BE2C (cell line): ENCODE measurements at places on chromosomes 4 and X.

- DNase-seq = no peak
These were observed 237.3 kb downstream of the USP46 start for GRCh38 chr4:52421811-52422213.

GRCh38 chr4:126445596-126445995 is 1130.8 kb downstream of the FAT4 start:
- no peak for DNase-seq

DNA sequence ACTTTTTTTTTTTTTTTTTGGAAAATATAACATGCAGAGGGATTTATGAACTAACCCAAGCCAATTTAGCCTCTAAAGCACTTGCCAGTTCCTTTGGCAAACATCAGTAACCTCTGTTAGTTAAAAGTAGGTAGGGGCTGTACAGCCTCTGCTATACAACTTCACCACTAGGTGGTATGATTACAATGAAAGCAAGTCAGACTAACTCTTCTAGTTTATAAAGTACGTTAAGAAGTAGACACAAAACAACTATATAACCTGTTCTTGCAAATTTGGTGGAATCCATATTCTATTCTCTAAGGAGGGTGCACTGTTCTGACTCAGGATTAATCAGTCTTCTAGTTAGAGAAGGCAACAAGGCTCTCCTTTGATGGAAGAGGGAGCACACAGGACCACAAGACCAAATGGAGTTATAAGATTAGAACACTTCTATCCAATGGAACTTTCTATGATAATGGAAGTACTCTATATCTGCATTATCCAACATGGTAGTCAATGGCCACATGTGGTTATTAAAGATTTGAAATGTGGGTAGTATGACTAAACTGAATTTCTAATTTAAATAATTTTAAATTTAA is 12.8 kb downstream of the AIMP1 start:
- DNase-seq = no peak

GRCh38 chrX:39705290-39705689 is 392.5 kb downstream of the BCOR start:
- peak; percentile 59 for DNase-seq

DNA sequence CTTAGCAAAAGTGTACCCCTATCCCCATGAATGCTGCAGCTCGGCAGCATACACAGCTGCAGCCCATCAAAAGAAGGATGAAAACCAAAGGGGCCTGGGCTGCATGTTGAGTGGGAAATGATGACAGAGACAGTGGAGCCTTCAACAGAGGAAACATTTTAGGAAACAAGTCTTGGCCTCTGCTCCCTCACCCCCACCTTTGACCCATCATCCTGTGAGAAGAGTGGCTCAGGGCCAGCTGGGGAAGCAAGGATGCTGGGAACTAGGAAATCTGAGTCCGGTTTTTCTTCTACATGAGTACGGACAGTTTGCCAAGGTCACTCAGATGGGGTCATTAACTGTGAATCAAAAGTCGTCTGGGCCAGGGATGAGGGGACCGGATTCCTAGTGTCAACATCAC is 37.2 kb downstream of the IDS start:
- DNase-seq = no peak

DNA sequence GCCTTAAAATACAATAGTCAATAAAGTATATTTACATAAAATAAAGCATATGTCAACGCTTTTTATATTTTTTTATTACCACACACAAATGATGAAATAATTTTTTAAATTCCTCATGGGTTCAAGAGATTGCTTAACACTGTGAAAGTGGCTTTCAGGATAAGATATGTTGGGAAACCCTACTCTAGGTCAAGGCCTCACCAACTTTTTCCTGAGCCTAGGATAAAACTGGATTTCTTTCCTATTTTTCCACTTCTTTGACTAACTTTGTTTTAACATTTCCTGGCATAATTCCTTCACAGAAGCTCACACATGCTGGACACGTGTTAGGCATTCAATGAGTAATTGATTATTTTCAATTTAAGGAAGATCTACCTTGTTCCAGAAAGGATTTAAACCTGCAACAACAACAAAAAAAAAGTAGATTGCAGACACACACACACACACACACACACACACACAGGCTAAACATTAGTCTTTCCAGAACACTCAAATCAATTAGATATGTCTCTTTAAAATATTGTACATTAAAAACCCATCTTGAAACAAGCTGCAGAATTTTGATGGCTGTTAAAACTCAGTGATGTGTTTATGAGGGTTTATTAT is 9.1 kb downstream of the KLB start:
- no peak for DNase-seq

GRCh38 chrX:150506486-150506885 is 61.9 kb upstream of the MTM1 start:
- DNase-seq = no peak

DNA sequence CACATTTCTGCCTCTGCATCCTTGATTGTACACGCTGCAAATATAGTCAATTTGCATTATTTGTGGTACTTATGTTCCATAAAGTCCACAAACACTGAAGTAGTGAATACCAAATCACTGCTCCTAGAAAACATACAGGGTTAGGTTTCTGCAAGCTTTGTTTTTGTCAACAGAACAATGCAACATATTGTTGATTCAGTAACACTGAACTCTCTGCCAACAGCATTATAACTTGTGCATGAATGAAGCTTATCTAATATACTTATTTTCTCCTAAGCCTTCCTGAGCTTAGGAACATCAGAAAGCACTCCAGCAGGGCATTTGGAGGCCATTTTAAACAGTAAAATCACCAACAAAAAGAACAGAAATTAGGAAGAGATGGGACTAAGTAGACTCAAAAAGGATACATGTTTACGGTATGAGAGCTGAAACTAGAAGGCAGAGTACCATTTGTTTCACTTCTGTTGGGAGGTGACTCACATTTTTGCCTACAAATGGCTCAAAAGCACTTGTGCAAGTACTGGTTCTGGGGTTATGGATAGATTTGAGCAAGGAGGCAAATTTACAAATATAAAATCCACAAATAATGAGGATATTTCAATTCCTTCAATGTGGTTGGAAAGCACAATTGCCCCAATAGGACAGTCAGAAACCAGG is 14.1 kb downstream of the COX18 start:
- no peak for DNase-seq

DNA sequence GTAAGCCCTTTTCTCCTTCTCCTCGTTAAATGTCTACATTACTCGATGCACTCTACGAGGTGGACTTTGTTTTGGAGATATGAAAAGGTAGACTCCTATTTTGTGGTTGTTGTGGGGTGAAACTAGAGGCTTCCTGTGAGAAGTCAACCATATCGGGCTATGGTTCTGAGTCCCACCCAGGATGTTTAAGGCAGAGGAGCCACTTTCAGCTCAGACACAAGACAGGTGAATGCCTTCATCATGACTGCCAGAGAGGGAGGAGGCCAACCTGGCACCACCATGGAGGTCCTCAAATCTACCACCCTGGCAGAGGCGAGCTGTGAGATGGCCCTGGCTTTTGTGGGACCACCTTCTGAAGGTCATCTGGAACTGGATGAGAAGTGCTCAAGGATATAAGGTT is 154.4 kb upstream of the KLF3 start:
- DNase-seq = no peak

DNA sequence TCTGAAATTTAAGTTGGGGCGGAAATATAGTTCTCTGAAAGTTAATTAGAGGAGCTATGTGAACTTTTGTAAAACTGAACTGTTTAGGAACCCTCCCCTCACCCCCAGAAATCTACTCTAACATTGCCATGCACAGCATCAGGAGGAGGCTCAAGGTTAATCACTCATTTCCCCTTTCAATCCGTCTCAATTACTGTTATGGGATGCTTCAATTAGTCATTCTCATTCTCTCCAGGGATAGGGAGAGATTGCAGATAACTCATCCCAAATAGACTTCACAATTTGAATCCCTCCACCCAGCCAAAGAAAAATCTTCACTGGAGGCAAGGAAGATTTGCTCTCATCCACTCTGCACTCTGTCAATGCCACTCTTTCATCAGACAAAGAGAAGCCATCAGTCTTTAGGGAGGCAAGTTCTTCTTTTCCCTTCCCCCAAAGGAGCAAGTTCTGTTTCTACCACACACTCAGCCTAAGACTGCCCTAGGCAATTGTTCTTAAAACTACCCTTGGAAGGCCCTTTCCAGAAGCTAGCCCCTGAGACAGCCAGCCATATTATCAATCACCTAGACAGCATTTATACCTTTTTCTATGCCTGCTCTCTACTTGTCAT is 140.4 kb downstream of the SLC10A7 start:
- DNase-seq = peak; percentile 12

DNA sequence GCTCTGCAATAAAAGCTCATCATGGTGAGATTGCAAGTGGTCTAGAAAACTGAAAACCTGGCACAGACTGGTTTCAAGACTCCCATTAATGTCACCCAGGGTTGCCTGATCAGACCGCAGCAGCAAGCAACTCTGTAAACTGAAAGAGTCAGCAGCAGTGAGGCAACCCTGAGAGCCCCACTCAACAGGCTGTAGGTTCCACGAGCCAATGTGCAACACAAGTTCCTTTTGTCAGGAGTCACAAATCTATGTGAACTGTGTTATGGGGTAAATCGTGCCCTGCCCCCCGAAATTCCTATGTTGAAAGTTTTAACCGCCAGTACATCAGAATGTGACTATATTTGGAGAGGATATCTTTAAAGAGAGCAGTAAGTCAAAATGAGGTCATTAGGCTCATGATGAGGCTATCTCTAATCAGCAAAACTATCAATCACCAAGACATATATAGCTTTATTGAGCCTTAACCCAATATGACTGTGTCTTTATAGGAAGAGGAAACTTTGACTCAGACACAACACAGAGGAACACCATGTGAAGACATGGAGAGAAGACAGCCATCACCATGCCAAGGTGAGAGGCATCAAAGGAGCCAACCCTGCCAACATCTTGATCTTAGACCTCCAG is 94.0 kb downstream of the FBXO8 start:
- DNase-seq = no peak
